ENCODE measurements at places on chromosomes 4 and X.

GRCh38 chr4:38313999-38314561, 349.9 kb upstream of the KLF3 start:
- no peak for DNase-seq

- DNase-seq = no peak
These were observed 68.3 kb upstream of the PRPS1 start for GRCh38 chrX:107560041-107560440.

DNA sequence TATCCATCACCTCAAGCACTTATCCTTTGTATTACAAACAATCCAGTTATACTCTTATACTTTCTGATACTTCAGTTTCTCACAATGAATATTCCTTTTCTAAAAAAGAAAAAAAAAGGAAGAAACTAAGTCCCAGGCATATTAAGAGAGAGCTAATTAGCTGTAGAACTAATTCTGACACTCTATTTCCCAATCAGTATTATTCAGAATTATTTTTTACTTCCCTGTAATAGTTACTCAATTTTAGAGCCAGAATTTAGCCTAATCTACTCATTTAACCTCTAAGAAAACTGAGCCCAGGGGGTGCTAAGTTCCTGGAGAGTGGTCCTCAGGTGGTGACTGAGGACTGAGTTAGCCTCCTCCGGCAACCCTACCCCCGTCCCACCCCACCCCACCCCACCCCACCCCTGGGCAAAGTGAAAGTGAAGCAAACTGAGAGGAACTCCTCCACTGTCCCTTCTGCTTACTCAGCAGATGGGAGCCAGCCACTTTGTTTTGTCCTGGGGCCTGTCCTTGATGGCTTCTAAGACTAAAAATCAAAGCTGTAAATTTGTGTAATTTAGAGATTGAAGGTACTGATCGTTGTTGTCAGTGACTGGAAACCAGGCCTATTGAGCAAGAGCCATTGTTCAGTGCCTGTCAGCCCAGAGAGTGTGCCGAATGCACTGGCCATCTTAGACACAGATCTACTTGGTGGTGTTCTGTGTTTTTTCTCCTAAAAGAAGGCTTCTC, 162.1 kb downstream of the CBR4 start:
- no peak for DNase-seq

GRCh38 chrX:154354013-154354412, 20.4 kb downstream of the FLNA start:
- DNase-seq = no peak

DNA sequence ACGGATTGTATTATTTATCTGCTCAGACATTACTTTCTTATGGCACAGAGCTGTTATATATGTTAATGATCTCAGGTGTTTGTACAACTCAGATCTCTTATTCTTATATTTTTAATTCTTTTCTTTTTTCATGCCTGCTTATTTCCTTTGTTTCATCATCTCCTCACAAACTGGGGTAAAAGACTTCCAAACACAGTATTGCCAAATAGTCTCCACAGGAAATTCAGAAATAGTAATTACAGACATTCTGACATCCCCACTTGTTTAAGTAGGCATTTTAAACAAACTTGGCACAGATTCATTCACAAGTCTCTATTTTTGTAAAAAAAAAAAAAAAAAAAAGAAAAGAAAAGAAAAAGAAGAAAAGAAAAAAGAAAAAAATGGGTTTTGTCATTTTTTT, 129.7 kb upstream of the USP38 start:
- no peak for DNase-seq

DNA sequence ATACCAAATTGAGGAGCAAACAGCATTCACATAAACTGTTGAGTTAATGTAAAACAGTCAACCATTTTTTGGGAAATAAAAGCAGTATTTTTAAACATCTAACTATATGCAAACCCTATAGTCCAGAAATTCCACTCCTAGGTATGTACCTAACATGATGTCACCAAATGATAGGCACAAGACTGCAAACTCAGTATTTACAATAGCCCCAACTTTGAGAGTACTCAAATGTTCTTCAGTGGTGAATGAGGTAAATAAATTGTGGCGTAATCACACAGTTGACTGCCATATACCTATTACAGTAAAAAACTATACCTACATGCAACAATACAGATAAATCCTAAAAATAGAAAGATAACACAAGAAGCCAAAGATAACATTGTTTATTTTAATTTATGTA, 1243.8 kb upstream of the ADGRL3 start:
- DNase-seq = no peak

DNA sequence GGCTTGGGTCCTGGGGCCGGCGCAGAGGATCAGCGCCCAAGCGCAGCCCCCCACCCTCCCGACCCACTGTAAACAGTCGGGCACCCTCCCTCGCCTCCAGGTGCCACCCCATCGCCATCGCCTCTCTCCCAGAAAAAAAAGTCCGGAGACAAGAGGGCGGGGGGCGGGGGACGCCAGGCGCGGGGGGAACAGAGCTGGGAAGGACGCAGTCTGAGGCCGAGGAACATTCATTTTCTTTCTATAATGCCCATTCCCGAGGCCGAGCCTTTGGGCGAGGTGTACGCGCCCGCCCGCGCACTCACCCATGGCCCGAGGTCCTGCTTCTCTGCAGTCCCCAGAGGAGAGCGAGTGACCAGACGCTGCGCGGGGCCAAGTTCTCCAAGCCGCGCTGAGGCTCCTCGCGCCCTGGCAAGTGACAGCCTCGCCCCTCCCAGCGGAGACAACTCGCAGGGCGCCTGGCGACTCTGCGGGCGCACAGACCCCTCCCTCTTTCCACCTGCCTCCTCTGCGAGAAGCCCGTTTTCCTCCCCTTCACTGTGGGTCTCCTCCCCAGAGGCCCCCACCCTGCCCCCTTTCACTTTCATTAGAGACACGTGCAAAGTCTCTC, 63.5 kb upstream of the WDR17 start:
- no peak for DNase-seq

DNA sequence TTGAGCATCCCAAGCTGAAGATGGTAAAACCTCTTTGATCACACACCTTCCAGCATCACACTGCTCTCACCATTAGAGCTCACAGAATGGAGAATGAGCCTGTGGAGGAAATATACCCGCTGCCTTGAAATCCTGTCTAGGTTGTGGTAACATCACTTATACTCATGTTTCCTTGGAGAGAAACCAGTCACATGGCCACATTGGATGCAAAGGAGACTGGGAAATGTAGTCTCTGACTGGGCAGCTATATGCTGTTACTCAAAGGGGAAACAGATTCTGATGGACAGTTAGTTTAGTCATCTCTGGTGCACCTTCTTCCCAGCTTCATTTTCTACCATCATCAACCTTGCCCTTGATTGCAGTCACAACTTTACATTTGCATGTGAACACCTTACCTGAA, 286.3 kb downstream of the ANKRD50 start:
- no peak for DNase-seq

DNA sequence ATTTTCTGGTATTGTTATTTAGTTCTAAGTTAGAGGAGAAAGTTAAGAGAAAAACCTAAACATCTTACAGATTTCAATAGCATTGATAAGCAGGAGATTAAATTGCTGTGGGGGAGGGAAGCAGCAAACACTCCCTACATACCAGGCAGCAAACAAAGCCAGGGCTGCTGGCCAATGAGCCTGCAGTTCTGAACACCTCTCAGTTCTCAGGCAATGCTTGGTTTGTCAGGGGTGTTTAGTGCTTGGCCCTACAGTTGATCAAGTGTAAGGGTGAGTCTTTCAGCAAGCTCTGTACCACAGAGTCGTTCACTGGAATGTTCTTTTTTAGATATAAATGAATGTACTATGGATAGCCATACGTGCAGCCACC, 38.6 kb downstream of the EGFL6 start:
- DNase-seq = no peak

- DNase-seq = no peak
These were observed 186.2 kb downstream of the ANKRD50 start for GRCh38 chr4:124526331-124526730.

GRCh38 chrX:46686003-46686645, 72.8 kb downstream of the SLC9A7 start:
- DNase-seq = no peak

- DNase-seq = no peak
These were observed 50.2 kb upstream of the MAP9 start for GRCh38 chr4:155426953-155427352.

GRCh38 chr4:164177153-164177552, 576.8 kb upstream of the SMIM31 start:
- no peak for DNase-seq

DNA sequence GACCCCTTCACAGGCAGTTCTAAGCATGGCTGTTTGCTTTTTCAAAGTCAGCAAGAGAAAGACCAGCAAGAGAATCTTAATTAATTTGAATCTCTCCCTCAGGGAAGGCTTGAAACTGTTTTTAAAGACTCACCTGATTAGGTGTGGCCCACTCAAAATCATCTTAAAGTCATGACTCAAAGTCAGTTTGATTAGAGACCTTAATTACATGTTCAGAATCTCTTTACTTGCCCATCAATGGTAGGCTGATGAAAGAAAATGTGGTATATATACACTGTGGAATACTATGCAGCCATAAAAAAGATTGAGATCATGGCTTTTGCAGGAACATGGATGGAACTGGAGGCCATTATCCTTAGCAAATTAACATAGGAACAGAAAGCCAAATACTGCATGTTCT, 247.5 kb upstream of the PRKX start:
- DNase-seq = no peak

DNA sequence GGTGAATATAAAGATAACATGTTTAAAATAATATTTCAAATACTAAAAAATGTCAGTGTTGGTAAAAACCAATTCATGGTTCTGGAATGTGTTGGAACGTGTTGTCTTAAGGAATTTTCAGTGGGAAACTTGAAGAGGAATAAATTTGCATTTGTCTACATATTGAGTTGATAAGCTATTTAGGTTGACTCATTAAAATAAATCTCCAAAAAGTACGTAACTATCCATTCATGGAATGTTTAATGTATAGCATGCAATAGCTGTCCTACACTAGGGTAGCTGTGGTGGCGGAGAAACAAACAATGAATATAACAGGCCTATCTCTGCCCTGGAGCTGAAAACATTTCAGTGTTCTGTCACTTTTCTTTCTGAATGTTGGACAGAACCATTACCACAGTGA, 20.3 kb downstream of the SHISA3 start:
- DNase-seq = no peak

DNA sequence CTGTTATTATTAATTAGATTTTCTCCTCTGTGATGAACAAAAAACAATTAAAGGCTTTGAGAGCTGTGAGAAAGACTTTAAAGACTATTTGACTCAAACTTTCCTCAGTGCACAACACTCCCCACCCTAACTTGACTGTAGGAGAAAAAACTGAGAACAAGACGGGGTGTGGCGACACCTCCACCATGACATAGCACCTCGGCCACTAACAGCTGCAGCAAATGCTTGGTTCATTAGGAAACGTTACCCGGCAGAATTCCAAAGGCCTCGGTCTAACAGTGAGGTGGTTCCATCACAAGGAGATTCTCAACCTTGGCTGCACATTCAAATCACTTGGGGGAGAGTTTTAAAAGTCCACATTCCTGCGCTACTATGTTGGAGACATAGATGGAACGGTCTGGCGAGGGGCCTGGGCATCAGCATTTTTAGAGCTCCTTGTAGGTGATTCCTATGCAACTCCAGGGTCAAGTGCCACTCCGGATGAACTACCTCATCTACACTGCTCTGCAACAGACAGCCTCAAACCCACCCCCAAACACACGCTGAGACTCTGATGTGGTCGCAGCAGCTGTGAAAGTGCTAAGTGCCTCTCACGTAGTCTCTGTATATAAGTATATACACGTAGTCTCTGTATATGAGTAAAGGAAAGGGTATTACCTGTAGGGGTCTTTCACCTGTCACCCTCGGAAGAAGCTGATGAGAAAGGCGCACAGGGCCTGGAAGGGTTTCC, 1.0 kb downstream of the FGFBP2 start:
- DNase-seq = peak; percentile 17
